ENCODE measurements at places on chromosomes 4 and X.

GRCh38 chrX:73525928-73526690 is 36.9 kb upstream of the CHIC1 start:
- no peak for DNase-seq

GRCh38 chr4:104489731-104490095 is 5.0 kb downstream of the CXXC4 start:
- DNase-seq: no peak

DNA sequence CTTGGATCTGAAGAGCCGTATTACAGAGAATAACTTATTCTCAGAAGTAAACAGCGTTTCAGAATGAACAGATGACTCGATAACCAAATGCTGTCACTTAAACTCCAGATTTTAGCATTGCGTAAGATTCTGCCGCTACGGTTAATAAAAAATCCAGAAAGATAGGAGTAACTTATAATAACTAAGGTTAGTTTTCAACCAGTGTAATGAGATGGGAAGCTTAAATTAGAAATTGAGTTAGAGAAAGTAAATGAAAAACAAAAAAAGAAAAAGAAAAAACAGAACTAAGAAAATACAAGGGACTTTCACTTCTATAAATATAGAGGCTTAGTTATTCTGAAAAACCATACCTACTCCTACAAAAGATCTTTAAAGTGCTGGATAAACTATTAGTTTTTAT is 13.1 kb upstream of the PARM1 start:
- no peak for DNase-seq

DNA sequence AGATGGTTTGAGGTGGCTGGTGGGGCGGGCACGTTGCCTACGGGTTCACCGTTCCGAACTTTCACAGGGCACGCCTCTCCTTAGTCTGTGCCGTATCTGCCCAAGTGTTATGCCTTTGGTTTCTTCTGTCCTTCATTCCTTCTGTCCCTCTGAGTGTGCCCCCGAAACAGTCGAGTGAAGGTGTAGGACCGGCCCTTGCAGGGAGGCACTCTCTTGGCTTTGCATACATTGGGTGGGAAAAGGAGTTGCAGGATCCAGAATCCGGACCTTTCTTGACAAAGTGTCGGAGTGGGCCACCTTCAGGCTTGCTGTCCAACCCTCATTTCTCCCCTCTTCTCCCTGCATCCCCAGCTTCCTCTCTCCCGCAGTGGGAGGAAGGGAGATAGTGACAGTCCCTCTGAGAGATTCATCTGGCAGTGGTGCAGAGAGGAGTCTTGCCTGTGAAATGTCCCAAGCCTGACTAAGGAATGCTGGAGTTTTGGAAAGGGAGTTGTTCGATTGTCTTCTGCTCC is 569 bp downstream of the ARFIP1 start:
- no peak for DNase-seq

DNA sequence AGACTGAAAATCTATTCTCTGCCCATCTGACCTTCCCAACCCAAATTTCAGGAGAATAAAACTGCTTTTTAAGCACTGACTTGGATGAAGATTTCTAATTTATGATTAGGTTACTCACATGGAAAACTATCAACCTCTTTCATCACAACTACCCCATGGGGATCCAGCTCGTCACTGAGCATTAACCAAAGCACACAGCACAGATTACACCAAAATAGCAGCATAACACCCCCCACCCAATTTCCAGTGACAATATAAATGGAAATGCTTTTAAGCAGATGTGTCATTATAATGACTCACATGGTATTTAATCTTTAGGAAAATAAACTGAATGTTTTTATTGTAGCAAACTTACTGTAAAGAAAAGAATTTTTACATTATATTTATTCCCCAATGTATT is 9.7 kb downstream of the SERTM2 start:
- DNase-seq: no peak

- DNase-seq: no peak
These were observed 128.5 kb downstream of the SPRY1 start for GRCh38 chr4:123524958-123525628.

GRCh38 chr4:14787894-14788293 is 214.4 kb upstream of the CPEB2 start:
- no peak for DNase-seq

DNA sequence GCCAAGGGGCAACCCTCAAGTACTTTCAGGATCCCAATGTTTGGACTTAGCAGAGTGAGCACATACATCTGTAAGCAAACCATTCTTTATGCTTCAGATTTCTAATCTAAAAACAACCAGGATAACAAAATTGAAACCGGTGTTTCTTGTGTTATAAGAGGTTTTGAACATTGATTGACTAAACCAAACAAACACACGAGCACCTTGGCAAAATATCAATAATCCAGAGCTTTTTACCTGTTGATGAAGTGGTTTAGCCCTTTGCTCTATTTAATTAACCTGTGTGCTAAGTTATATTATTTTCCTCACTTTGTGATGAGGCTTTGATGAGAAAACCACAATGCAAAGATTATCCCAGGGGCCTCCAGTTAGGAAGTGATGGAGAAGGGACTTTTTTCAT is 255.3 kb upstream of the CXXC4 start:
- DNase-seq: no peak

GRCh38 chr4:186910385-186910784 is 186.7 kb upstream of the FAT1 start:
- no peak for DNase-seq

DNA sequence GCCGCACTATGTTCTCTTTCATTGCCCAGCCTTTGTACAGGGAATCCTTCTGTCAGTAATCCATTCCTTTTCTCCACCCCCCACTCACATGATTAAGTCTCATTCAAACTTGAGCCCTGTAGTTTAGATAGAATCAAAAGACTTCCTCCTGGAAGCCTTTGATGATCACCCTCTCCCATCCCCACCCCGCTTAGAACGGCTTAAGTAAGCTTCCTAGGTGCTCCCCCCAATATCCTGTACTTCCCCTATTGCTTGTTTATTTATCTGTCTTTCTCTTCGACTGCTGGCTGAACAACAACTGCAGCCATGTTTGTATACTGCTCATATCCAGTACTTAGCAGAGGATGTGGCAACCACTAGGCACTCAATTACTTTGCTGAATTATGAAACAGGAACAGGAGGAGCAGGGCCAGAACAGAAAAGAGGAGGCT is 38.5 kb upstream of the GPC3 start:
- no peak for DNase-seq

GRCh38 chr4:168538632-168539031 is 41.8 kb downstream of the PALLD start:
- DNase-seq: no peak

DNA sequence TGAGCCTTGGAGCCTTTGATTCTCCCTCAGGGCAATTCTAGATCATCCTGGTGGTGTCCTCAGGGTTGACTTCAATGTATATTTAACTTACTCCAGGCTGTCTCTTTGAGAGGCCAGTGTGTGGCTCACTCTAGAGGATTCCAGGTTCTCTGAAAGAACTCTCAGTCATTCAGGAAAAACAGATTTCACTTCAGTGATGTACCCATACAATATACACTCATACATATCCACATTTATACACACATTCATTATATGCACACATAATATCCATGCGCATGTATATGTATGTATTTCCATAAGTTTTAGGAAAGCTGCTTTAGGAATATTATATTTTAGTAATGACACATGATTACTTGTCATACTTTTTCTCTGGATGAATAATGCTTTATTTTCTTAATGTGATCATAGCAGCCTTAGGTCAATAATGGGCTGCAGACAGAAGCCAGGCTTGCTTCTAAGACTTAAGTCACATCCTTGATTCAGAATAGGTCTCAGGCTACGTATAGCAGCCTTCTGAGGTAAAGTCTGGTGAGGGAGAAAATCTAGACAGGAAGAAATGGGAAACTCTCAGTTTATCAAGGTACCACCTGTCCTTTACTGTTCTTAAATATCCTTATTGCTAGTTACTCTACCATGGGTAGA is 397.0 kb downstream of the GPAT3 start:
- DNase-seq: no peak

DNA sequence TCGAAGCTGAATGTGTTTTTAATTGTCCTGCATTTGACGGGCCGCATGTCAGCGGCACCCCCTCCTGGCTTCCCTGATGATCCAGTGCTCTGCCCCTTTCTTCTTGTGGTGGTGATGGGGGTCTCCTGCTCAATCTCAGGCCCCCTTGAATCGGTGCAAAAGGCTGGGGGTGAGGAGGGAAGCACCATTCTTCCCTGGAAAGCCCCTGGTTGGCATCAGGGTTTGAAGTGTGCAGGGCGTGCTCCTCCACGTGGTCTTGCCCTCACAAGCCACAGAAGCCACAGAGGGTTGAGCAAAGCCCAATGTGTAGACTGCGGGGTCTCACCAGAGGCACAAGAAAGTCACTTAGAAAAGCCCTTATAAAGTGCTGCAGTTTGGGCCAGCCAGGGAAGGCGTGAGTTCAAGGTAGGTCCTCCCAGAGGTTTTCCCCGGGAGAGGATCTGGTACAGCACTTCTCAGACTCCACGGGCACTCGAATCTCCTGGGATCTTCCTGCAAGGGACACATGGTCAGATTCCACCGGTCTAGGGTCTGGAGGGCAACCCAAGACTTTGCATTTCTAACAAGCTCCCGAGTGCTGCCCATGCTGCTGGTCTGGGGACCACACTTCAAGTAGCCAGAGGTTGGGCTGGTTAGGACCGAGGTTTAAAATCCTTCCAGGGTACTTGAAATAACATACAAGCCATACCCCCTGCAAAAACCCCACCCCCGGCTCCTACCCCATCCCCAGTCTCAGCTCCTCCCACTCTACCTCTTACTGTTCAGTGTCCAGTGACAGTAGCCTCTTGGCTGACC is 35.1 kb downstream of the PSAPL1 start:
- DNase-seq: no peak

GRCh38 chrX:115616943-115617563 is 56.1 kb downstream of the PLS3 start:
- no peak for DNase-seq

- no peak for DNase-seq
These were observed 8.7 kb downstream of the FABP2 start for GRCh38 chr4:119313237-119313636.

Data from CD4-positive, alpha-beta T cell (primary cell).